ENCODE measurements at places on chromosomes 5 and 9.

- DNase-seq, result no peak
These were observed 8.3 kb upstream of the STK32A start for GRCh38 chr5:147226512-147226911.

DNA sequence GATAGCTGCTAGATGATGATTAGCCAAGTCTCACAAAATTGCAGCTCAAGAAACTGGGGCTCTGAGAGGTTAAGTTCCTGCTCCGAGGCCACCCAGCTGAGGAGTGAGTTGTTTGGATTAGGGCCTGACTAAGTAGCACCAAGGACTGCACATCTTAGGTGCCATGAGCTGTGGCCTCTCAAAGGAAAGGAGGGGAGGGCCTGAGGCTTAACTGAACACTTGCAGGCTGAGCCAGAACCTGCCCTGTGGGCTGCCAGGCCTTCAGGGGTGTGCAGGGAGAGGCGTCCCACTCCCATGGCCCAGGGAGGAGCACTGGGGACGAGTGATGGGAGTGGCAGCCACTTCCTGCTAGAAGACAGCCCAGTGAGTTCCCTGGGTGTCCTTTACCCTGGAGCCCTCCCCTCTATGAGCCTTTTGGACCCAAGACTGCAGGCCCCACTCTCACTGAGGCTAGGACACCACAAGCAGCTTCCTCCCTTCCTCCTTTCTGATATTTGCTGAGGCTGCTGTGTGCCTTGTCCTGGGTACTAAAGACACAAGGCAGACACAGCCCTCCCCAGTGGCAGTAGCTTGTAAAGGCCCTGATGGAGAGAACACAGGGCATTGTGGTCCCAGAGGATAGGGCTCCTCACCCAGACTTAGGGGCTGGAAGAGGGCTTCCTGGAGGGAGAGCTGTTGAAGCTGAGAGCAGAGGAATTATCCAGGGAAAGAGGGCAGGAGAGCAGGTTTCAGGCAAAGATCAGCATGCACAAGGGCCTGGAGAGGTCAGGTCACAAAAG is 22.1 kb downstream of the LMX1B start:
- DNase-seq, result no peak

DNA sequence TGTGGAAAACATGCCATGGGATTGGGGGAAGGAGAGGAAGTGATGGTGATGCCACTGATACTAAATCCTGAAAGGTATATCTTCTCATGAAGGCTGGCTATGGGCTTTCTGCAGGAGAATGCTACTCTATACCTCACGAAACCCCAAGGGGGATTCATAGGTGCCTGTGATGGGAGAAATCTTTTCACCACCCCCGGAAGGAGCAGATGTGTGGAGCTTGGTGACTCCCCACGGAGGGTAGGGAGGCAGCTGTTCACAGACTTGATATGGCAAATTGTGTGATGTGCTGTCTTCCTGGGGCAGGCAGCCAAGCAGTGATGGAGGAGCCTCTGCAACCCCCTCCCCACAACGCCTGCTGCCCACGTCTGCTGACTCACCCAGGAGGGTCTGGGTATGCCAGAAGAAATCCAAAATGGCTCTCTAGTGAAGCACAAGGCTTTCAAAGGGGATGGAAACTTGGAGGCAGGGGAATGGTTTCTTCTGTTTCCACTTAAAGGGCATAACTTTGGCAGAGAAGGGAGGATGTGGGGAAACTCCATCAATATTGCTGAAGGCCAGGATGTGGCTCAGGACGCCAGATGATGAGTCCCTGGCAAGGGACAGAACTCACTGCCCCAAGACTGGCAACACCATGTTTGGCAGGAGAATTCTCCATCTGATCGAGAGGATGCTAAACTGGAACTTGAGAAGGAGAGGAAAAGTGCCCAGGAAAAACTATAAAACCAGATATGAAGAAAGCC is 188.3 kb downstream of the GABBR2 start:
- no peak for DNase-seq

GRCh38 chr9:96173640-96174039 is 128.3 kb downstream of the HSD17B3 start:
- DNase-seq, result no peak

- no peak for DNase-seq
These were observed 536.6 kb downstream of the PDE4D start for GRCh38 chr5:59356813-59357380.

- DNase-seq, result no peak
These were observed 119.6 kb downstream of the BOD1 start for GRCh38 chr5:173496883-173497255.

GRCh38 chr5:167653645-167654106 is 637.8 kb upstream of the WWC1 start:
- DNase-seq, result no peak

GRCh38 chr5:136215812-136216211 is 22.9 kb upstream of the SMIM32 start:
- no peak for DNase-seq

DNA sequence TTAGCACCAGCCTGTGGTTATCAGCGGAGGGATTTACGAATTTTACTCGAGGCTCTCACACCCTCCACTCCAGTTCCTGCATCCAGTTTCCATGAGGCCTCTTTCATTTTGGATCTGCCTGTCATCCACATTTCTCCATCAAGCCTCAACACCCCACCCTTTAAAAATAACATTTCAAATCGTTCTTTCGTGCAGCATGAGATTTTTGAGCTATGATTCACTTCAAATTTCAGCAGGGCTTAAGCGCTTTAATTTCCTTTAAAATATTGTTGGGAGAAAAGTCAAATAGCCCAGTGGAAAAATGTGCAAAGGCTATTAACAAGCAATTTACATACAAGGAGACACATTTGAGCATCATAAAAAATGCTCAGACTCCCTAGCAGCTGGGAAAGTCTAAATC is 103.2 kb downstream of the MSX2 start:
- no peak for DNase-seq

DNA sequence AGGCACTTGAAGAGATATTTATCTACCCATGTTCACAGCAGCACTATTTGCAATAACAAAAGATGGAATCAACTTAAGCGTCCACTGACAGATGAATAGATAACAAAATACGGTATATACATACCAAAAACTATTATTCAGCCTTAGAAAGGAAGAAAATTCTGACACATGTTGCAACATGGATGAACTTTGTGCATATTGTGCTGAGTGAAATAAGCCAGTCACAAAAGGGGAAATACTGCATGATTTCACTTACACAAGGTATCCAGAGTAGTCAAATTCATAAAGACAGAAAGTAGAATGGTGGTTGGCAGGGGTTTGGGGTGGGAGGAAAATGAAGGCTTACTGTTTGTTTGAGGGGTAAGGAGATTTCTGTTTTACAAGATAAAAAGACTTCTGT is 66.0 kb downstream of the FBN2 start:
- DNase-seq, result no peak

DNA sequence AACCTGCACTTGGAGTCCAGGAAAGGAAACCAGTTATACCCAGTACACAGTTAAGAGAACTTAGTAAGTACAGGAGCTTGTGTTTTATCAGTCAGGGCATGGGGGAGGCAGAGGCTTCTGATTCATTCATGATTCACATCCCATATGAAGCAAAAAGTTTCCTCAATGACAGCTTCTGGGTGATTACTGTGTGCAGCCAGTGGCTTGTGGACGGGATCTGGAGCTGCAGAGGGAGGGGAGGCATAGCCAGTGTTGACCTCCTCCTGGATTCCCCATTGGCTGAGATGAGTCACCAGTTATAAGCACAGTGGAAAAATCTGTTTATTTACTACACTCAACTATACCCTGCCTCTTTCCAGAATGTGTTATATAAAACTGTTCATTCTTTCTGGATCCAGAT is 17.7 kb downstream of the IL31RA start:
- DNase-seq, result no peak

DNA sequence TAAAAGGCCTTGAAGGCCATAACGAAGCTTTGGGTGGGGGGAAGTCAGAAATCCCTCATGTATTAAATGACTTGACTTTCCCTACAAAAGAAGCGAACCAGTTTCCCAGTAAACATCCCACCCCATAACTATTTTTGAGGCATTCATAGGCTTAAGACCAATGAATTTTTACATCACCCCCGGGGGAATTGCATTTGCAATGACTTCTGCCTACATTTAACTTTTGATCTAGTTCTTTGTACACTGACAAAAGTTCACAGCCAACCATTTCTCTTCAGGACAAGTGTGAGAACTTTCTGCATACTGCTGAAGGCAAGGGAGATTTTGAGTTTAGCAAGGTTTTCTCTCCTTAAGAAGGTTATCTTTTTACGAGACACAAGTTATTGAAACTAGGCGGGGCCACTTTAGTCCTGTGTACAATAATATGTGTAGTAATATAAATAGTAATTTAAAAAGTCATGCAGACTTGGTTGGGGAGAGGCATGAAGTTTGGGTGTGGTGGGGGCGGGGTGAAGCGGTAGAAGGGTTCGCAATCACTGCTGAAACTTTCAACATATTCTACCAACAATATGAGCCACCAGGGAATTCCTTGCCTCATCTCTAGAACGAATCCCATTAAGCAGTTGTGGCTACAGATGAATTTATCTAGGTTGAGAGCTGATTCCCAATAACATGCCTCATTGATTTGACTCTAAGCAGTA is 2.5 kb downstream of the TJP2 start:
- DNase-seq, result no peak

DNA sequence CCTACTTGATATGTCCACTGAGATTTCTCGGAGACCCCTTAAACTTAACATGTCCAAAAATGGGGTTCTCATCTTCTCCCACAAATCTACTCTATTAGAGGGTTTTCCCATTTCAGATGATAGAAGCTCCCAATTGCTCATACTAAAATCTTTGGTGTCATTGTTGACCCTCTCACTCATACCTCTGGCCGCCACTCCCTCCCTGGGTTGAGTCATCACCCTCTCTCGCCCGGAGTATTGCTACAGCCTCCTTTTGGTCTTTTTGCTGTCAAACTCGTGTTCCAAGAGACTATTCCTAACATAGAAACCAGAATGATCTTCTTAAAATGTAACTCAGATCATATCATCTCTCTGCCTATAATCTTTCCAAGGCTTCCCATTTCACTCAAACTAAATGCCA is 91.0 kb upstream of the GNAQ start:
- DNase-seq, result no peak

GRCh38 chr5:61466017-61466416 is 134.0 kb downstream of the ZSWIM6 start:
- DNase-seq, result no peak

DNA sequence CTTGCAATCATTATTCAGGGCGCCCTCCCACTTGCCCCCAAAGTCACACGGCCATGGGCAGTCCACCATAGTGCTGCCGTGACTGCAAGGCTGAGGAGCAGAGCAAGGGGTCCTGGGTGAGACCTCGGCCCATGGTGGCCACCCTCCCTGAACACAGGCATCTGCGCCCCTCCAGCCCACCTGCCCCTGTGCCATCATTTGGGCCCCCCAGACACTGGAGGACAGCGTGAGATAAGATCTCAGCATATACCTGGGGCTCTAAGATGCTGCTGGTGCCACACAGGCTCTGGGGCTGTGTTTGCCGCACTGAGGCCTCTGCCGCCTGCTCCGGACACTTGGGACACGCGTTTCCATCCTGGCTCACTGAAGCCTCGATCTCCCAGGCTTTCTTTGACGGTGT is 3.5 kb downstream of the TMEM250 start:
- DNase-seq, result no peak

DNA sequence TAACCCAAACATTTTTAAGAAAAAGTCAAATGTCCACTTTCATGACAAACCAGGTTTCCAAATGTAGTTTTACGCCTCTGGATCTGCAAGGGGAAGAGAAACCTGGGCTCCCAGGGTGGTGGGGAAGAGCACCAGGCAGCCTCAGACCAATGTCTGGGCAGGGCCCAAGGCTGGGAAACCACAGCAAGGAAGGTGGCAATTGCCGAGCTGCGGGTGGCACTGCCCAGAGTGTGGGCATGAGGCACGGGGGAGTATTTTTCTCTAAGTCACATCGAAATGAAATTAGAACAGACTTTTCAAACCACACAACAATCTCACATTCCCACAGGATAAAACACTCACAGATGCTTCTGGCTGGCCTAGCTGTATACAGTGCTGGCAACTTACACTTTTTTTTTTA is 32.6 kb upstream of the RASGEF1C start:
- no peak for DNase-seq

DNA sequence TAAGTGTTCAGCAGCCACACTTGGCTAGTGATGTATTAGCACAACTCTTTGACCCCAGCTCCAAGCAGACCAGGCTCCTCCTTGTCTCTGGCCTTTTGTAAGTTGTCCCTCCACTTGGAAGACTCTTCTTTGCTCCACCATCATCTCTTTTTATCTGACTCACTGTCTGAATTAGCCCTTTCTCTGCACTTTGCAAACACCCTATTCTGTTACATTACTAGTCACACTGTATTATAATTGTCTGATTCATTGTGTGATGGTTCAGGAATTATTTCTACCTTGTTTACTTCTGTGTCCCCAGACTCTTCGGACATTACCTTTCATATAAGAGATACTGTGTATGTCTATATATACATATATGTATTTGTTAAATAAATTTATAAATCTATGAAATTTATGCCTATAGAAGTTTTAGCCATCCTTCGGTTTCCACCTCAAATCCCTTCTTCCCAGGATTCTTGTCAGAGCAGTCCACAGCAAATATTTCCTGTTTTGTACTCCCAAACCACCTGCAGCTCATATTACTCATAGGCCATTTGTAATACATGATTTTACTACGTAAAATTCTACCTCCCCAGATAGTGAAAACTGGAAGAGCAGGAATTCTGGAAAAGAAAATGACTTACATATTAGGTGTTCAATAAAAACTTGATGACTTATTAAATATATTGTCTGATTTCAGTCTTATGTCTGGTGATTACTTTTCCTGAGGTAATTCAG is 69.0 kb downstream of the MTAP start:
- no peak for DNase-seq

DNA sequence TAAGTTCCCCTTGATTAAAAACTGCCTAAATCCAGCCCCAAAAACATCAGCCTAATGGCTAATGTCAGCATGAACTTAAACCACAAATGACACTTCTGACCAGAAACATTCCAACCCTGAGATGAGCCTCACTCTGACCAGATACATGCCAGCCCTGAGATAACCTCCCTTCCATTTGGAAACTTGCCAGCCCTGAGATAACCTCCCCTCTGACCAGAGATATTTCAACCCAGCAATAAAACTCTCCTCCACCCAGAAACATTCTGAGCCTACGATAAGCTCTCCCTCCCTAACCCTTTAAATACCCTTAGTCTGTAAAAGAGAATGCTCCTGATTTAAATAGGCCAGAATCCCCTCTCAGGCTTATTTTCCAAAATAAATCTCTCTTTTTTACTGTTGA is 1035.7 kb upstream of the NUDT12 start:
- DNase-seq, result peak; percentile 5

GRCh38 chr9:115517335-115518075 is 399.5 kb upstream of the TNC start:
- no peak for DNase-seq

GRCh38 chr5:37811866-37812265 is 28.0 kb downstream of the GDNF start:
- DNase-seq, result no peak

DNA sequence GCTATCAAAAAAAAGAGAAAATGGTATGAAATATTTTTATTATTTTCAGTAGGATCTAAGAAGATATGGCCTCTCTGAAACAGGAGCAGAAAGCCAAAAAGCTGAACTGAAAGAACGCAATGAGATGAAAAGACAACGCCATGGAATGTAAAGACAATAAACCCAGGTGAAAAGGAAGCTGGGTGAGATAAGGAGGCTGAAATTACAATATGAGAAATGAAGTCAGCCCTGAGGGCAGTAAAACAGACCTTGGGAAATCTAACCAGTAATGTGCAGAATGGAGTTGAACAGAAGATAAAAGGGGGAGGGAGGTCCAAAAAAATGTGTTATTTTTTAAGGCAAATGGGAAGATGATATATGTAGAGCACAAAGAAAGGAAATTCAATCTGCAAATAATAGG is 265.3 kb downstream of the ENC1 start:
- DNase-seq, result peak; percentile 29

- DNase-seq, result no peak
These were observed 90.4 kb downstream of the PALM2AKAP2 start for GRCh38 chr9:109870365-109870764.
